Progenitor cell of endocrine pancreas (in vitro differentiated cells): ENCODE measurements at places on chromosomes 3 and 15.

DNA sequence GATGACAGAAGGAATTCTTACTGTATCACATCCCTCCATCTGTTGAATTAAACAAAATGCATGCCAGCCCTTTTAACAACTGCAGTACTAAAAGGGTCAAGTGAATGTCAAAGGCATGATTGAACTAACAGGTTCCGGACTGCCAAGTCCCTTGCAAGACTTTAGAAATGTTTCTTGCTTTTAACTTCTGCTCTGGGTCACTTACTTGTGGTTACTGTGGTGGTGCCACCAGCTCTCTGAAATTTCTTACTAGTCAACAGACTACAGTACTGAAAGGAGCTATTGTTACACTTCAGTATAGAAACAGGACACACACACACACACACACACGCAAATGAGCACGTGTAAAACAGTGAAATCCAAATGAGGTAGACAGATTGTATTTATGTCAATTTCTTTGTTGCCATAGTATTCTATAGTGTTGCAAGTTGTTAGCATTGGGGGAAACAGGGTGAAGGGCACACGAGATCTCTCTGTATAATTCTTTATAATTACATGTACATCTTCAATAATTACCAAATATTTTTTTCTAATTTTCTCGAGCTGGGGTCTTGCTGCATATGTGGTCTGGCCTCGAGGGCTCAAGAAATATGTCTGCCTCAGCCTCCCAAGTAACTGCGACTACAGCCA is 79.9 kb upstream of the SLC25A26 start:
- no peak for DNase-seq

DNA sequence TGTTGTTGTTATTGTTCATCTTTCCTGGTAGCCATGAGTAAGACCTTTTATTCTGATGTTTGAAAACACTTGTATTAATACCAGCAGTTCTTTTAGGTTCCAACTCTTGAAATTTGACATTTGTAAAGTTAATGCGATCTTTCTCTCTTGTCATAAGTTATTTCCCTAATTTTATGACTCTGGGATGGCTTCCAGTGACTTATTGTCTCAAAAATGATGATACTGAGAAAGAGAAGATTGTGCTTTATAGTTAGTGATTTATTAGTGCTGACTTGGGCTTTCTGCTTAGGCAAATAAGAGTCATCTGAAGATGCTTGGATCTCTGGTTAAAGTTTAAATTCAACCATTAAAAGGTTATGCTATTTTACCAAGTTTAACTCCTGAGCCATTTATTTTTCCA is 715.2 kb downstream of the GRM7 start:
- DNase-seq = no peak

DNA sequence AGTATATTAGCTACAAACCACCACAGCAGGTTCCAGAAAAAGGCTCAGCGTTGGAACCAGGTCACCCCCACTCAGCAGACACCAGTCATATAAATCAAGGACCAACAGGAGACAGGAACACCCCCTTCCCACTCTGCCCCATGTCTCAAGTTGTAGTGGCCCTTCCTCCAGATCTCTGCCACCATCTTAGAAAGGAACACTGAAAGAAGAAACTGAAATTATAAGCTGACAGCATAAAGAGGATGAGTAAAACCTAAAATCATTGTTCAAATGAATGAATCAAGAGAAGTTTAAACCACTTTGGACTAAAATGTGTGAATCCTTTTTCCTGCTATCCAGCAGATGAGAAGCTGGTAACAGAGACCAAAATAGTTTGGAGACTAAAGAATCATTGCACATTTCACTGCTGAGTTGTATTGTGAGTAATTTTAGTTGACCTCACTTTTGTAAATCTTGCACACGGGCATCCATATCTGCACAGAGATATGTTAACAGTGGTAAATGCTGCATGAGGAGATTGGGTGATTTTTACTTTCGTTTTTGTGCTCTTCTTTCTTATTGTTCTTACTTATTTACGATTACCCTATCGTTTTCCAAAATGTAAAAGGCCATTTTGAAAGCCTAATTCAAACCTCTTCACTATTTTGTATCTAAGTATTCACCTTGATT is 19.8 kb downstream of the CCR3 start:
- no peak for DNase-seq

DNA sequence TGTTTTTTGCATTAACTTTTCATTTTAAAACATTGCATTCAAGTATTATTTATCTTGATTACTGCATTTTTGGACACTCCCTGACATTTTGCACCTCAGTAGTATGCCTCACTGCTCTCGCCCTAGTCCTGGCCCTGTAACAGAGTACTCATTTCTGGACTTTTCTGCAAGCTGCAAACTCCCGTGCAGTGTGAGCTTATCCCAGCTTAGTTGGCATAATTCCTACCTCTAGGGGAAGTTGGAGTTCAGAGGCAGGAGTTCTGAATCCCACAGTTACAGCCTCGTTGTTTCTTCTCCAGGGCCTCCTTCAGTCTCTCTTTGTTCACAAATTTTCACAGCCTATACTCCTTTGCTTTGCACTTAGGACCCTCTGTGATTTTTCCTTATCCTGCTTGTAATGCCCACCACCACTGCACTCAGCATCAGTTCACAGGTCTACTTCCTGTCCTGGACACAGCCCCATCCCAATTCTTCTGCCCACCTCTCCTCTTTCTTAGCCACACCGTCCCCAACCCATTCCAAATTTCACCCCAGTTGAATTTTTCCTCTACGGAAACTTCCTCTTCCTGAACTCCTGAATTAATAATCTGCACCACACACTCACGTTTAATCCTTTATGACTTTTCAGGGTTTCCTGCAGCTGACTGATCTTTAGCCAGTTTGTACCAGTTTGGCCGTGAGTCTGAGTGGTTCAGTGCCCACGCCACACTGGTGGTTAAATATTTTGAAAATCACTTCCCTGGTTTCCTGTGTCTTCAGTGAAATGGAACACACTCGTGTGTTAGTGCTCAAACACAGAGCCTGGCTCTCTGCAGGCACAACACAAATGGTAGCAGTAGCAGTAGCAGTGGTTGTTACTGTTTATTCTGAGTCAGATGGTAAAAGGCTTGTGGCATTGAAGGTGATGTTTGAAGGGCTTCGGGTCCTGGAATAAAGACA is 6.3 kb upstream of the CTSH start:
- no peak for DNase-seq

DNA sequence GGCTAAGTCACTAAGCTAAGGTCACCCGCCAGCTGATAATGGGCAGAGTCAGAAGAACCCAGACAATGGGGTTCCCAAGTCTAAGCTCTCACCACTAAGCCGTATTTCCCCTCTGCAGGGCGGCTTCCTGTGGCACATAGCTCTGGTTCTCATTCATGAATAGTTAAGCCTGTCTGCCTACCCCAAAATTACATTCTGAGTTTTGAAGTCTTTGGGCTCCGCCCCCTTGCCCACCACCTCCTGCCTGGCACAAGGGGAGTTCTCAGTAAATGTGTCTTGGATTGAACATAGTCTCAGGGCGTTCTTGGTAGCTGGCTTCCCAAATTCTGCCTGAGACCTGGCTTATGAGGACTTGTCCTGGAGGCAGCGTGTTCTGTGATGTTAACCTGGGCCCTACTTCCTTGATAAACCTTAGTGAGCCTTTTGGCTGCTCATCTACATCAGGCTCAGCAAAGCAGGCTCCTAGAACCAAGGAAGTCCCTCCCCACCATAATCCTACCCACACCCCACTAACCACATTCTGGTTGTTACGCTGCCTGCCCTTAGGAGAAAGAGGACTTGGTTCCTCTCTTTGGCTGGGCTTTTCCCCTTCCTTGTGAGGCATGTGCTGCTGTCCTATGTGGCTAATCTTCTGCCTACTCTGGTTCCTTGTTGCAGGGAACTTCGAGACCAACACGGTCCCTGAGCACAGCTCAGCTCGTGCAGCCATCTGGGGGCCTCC is 54.9 kb downstream of the STARD5 start:
- DNase-seq = no peak
